ENCODE measurements at places on chromosomes 4 and X.

DNA sequence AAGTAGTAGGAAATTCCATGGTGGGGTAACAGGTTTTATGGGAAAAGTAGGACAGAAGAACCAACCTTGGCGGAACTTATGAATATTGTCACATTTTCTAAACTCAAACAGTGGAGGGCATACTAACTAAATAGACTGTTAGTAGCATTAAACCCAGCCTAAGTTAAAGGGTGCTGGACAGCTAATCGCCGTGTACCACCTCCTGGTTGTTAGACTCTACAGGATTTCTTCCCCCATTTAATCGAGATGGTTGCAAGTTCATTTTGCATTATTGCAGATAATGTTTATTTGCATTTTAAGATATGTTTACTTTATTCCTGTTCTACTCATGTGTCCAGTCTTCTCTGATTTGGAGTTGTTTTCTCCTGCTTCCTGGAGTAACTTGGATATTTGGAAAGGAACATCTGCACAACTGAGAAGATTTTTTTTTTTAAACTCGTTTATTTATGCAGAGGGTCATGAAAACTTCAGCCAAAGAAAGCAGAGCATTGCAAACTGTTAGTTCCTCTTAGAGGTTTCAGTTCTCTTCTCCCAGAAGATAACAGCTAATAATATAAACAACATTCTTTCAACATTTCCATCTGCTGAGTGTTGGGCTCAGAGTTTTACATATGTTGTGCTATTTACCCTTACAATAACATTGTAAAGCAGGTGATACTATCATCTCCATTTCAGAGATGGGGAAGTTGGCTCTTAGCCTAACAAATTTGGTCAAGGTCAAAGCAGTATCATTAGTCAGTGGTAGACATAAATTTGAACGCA lies 51.5 kb upstream of the TBC1D9 start:
- no peak for DNase-seq

DNA sequence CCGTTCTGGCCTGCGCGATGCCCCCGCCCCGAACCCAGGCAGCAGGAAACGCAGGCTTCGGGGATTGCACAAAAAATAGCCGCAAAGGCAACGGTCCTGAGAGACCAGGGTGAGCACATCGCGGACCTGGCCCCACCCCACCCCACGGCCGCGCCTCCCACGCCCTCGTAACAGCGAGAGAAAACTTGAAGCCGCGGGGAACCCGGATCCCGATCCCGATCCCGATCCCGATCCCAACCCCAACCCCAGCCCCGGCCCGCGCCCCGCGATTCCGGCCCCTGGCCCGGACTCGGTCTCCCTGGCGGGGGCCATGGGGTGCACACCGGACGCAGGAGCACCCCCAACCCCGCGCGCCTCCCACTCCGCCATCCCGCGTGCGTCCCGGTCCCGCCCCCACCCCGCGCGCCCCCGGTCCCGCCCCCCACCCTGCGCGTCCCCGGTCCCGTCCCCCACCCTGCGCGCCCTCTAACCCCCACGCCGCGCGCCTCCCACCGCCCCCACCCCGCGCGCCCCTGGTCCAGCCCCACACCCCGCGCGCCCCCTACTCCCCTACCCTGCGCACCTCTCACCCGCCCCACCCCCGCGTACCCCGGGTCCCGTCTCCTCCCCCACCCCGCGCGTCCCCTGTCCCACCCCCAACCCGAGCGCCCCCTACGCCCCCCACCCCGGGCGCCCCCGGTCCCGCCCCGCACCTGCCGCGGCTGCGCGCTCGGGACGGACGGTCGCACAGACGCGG lies 29.0 kb downstream of the NOP14 start:
- peak; percentile 56 for DNase-seq

GRCh38 chr4:170091069-170091696 lies 1.4 kb upstream of the AADAT start:
- DNase-seq = no peak

- DNase-seq = no peak
These were observed 319.4 kb downstream of the SLC7A11 start for GRCh38 chr4:137922721-137923120.

GRCh38 chr4:15006416-15007024 lies 4.2 kb downstream of the CPEB2 start:
- DNase-seq = no peak

- DNase-seq = no peak
These were observed 104.7 kb upstream of the EGFL6 start for GRCh38 chrX:13464599-13465275.

Data from large intestine (tissue), 12 donors.